Cerebellum (tissue), 4 donors: ENCODE measurements at places on chromosomes 5 and 9. TPM values are rescaled to one million over a fixed set of nuclear protein-coding genes. Genes with fewer than 3 reads are reported as not detected.
A peak's percentile ranks its signal among the peaks of the same experiment; 100 is the strongest.

DNA sequence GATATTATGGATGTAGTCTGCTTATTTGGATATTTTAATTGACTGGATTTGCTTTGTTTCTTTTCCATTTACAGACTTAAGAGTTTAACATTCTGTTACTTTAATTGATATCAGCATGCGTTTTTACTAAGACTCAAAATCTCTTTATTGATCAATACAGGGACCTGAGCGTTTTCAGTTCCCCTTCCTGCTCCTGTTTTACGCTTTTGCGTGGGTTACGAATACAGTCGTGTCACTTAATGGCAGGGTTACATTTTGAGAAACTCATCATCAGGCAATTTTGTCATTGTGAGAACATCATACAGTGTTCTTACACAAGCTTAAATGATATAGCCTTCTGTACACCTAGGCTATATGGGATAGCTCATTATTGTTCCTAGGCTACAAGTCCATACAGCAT lies 65.2 kb downstream of the PBX3 start:
- DNase-seq, result no peak

RNF180 gene
- 55.3 TPM for total RNA-seq

- DNase-seq, result no peak
These were observed 127.7 kb upstream of the BASP1 start for GRCh38 chr5:17089690-17090089.

GRCh38 chr9:113388833-113389232 lies 12.0 kb upstream of the HDHD3 start:
- DNase-seq, result no peak

DNA sequence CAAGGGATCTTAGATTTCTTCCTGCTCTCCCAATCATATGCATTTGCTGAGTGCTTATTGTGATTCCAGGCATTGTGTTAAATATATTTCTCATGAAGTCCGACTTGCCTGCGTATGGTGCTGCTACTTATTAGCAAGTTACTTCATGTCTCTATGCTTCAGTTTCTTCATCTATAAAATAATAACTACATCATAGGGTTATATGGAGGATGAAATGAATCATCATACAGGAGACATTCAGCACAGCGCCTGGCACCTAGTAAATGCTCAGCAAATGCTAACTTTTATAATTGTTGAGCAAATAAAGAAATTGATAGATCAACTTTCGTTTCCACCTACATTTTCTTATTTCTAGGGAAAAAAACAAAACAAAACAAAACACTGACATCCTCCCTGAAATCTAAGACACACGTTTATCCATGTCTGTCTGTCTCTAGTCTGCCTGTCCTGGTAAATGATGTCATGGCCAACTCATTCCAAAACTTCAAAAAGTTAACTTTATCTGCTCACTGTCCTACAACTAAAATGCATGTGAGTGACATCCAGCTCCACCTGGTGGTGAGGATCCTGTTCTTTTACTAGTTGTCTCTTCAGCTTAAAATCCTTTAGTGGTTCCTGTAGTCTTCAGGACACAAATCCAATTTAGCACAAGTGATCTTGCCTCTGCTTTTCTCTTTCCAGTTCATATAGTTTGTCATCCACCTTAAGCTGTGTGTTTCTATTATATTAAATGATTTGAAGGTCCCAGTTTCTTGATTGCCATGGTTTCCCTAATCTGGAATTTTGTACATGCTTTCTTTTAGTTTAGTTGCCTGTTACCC lies 27.7 kb downstream of the PPP3R2 start:
- DNase-seq, result no peak

SLC46A2 gene
- 0.73 TPM for total RNA-seq

- DNase-seq, result no peak
These were observed 33.3 kb downstream of the CD180 start for GRCh38 chr5:67163231-67163756.

GRCh38 chr5:6442333-6442732 lies 6.3 kb upstream of the UBE2QL1 start:
- no peak for DNase-seq

ANKRD33B gene
- total RNA-seq, result 6.9 TPM

GRCh38 chr9:80146466-80146865 lies 574.7 kb downstream of the TLE4 start:
- no peak for DNase-seq

- peak; percentile 41 for DNase-seq
These were observed 52.7 kb downstream of the NDUFAF2 start for GRCh38 chr5:60997721-60998120.

DNA sequence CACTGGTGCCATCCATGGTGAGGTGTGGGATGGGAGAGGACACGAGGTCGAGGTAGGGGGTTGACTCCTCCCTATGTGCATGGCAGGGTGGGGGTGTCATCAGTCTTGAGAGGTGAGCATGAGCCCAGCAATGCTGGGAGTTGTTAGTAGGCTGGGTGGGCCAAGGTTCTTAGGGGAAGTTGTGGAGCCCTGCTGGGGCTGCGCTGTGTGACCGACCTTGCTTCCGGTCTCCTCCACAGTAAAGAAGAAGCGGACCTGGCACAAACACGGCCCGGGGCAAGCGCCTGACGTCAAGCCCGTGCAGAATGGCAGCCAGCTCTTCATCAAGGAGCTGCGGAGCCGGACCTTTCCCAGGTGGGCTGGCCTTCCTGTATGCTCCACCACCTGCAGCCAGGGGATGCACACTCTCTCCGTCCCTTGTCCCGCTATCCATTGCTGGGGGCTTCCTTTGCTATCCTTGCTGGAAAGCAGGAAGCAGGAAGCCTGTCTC lies 59.8 kb downstream of the PHF2 start:
- DNase-seq, result no peak

ERCC8 gene
- 35.1 TPM for total RNA-seq

GRCh38 chr5:2715856-2716255 lies 35.6 kb downstream of the IRX2 start:
- DNase-seq, result no peak

- DNase-seq, result no peak
These were observed 3.7 kb downstream of the PIK3R1 start for GRCh38 chr5:68219161-68219816.

DNA sequence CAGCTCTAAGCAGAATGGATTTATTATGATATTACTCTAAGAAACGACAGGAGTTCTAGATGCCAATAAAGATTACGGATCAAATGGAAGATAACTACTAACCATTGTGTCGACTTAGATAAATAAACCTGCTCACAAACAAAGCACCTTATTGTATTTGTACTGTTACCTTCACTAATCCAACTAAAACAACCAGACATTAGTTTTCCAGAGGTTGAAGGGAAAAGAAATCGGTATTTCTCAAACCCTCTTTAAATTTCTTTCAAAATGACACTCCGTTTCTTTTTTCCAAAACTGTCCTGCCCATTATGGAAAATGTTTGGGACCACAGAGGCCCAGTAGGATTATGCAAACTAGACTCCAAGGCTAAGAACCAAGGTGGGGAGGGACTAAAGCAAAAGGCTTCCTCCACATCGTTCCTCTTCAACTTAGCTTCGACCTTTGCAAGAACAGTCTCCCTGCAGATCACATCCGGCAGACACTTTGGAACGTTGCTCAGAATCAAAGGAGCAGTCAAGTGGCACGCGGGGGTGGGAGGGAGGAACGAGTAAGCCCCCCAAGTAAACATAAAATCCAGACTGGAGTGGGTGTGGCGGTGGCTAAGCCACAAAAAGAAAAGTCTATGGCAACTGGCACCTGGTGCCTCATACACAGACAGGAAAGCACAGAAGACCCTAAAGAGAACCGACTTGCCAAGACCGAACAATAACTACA lies 2.7 kb downstream of the MLLT3 start:
- no peak for DNase-seq

DNA sequence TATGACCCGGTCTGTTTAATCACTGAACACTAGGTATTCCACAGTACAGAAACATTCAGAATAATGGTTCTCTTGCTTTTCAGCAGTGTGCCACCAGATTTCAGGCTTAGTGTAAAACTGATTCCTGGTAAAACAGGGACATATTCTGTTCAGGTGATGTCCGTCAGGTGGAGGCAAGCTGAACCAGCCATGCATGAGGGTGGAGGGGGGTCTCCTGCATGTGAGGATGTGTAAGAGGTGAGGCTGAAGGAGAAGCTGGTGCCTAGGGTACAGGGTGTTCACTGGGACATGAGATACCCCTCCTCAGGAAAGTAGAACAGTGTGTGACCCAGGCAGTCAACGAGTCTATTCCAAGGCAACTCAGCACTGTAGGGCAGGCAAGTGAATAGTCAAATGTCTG lies 563.9 kb downstream of the BNC2 start:
- DNase-seq, result no peak

DNA sequence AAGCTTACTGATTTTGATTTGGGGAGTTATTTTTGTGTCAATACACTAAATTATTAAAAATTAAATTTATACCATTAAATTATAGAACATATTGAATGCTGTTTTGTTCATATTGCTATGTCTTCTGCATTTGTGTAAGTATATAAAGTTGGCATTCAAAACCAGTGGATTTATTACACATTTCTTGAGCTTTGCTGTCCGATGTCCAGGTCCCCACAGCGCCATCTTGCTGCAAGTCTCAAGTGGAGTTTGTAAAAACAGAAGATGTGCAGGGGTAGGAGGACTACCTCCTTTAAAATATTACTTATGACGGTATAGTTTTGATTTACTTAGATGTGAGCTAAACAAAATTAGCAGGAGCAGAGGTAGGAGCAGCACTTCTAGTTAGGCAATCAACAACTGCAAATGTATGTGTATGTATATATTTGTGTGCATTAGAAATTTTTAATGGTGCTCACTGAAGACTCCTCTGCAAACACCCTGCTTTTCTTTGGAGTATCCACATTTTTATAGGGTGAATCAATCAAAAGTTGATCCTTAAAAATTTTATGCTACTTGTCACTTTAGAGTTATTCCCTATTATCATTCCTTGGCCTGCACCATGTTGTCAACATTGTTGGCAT lies 37.4 kb downstream of the CPEB4 start:
- no peak for DNase-seq

GRCh38 chr9:17160327-17160726 lies 25.5 kb downstream of the CNTLN start:
- DNase-seq, result no peak

DNA sequence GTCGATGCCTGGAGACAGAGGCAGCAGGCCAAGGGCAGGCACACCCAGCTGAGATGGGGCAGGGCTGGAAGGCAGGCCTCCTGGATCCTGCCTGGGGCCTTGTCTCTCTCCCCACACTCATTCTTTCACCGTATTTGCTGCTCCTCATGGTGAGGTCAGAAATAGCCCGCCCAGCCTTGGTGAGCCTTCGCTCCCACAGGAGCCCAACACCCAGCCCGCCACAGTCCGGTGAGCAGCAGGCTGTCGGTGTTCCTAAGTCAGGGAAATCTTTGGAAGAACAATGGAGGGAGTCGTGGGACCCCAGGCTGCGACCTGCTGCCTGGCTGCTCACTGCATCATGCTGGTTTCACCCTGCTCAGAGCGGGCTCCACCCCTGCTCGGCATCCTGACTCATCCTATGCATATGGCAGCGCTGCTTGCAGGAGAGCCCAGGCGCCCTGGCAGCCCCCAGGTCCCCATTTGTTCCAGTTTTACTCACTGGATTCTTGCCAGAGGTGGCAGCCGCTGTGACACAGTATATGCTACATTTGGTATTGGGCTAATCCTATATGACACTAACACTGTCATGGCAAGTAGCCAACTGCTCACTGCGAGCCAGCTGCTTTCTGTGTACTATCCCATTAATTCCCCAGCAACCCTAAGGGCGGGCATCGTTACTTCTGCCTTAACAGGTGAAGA lies 53.2 kb upstream of the NCS1 start:
- DNase-seq, result peak; percentile 68

- DNase-seq, result no peak
These were observed 71.3 kb upstream of the RNF38 start for GRCh38 chr9:36471359-36471758.

DNA sequence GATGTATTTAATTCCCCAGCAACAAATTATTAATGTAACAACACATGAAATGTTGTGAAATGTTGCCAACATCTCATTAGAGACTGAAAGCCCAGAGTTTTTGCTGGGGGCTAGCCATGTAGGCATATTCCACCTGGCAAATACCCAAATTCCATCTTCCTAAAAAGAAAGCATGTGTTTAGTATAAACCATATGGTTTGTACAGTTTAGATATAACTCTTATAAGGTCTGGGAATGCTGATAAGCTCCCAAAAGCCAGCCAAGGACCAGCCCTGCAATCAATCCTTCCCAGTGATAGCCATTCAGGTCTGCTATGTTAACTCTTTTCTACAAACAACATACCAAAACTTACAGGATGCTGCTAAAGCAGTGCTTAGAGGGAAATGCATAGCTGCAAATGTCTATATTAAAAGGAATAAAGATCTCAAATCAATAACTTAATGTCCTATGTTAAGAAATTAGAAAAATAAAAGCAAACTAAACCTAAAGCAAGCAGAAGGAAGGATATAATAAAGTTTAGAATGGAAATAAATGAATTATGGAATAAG lies 158.9 kb downstream of the AUH start:
- DNase-seq, result no peak

PCDHB11 gene
- 12.2 TPM for total RNA-seq

ADCY2 gene
- 21.7 TPM for total RNA-seq

FIBCD1 gene
- total RNA-seq, result 4.1 TPM

- DNase-seq, result no peak
These were observed 8.3 kb downstream of the C9orf152 start for GRCh38 chr9:110199643-110200042.

DNA sequence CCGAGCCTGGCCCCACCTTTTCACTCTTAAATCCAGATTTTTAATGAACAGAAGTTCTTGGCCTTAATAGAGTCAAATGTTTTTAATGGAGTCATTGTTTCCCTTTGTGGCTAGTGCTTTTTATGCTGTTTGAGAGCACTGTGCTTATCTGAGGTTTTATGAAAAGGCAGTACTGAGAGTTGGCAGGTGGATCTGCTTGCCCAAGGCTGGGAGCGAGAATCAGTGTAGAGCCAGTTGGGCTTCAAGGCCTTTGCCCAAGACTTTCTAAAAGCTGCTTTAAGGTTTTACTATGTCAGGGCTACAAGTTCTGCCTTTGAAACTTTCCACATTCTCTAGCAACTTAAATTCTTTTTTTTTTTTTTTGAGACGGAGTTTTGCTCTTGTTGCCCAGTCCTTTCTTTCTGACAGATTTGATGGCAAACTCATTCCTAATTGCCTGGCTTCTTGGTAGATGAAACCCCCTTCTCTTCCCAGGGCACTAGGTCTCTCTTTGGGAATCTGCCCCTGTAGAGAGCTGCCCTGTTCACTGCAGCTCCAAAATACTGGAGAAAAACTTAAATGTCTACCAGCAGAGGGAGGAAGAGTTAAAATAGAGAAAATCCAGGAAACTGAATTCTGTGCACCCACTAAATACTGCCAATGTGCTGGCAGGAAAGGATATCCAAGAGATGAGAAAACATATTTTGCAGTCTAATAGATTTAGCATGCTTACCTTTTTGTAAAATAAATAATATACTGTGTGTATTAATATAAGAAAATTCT lies 36.9 kb upstream of the CDK20 start:
- DNase-seq, result no peak

GRCh38 chr5:56677690-56678305 lies 137.6 kb upstream of the MAP3K1 start:
- DNase-seq, result no peak
